ENCODE measurements at places on chromosomes 6 and 20.

DNA sequence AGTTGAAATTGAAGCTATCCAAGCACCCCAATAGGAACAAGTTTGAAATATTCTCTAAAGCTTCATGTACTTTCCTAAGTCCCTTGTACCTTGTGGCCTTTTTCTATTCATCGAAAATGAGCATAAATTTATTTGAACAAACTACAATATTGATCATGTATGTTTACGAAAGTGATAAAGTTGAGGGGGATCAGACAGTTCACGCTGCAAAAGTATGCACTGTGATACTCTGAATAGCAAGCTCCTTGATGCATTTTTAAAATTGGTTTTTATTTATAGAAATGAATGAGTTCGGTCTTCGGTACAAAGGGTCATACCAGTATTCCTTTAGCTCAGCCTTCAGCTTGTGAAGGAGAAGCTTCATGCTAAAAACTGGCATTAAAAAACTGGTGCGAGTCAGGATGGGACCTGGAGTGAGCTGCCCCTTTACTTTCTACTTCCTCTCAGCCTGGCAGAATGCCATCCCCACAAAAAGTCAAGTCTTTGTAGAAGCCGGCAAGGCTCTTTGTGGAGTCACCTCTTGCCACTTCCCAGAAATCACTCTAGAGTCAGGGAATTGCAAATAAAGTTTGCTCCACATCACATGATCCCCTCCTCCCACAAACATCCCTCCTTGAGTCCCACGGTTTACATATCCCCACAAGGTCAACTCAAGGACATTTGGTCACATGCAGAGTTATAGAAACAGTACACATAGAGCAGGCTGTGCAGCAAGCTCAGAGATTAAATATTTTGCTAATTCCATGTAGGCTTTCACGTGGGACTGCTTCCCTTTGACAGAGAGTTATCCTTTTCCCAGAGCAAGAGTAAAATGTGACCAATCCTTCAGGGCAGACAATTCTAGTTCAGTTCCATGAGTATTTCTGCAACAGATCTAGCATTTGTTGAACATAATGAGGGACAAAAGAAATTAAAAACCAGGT is 34.6 kb upstream of the ADGRF1 start:
- peak; percentile 40 for DNase-seq

DNA sequence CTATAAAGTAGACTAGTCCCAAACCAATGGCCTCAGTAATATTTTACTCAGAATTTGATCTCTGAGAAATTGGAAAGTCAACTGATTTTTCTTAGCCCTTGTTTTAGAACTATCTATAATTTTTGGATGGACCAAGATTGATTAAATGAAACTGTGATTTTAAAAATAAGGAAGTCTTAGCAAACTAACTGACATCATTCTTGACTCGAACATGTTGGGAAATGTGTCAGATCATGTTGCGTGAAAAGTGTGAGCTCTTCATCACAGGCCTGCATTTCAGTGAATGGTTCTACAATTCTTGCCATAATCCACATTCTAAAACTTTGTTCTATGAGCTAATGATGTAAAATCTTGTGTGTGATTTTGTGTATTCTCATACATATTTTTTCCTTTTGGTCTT is 11.0 kb downstream of the TNFAIP3 start:
- DNase-seq, result no peak

GRCh38 chr20:32894026-32894483 is 35.3 kb downstream of the EFCAB8 start:
- DNase-seq, result no peak

GRCh38 chr6:45990162-45990561 is 25.5 kb downstream of the CLIC5 start:
- DNase-seq, result no peak

DNA sequence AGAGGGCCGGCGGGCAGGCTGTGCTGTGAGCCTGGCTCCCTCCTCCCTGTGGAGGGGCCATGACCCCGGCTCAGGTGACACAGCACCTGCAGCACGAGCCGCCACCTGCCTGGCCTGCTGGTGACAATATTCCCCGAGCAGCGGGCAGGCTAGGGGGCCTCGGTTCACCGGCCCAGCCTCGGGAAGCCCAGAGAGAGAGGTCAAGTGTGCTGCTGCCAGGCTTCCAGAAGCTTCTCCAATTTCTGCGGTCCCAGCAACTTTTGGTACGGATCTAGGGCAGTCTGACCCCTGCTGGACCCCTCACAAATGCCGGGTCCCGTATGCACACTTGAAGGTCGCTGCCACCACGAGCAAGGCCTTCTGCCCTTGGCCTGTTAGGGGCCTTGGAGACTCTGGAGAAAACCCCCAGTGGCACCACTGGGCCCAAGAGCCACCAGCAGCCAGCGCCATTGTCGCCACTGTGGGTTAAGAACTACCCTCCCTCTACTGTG is 38.6 kb upstream of the NOL4L start:
- DNase-seq, result no peak

- DNase-seq, result no peak
Measured at GRCh38 chr6:142627474-142627873, 317.5 kb downstream of the HIVEP2 start.
